ENCODE measurements at places on chromosomes 11 and 22. TPM values are rescaled to one million over a fixed set of nuclear protein-coding genes. Genes with fewer than 3 reads are reported as not detected.

DNA sequence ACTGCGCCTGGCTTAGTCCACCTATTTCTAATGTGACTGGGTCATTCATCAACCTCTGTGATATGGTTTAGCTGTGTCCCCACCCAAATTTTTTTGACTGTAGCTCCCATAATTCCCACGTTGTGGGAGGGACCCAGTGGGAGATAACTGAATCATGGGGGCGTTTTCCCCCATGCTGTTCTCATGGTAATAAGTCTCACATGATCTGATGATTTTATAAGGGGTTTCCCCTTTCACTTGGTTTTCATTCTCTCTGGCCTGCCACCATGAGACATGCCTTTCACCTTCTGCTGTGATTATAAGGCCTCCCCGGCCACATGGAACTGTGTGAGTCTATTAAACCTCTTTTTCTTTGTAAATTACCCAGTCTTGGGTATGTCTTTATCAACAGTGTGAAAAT, 8.7 kb downstream of the CENATAC start:
- no peak for DNase-seq

DNA sequence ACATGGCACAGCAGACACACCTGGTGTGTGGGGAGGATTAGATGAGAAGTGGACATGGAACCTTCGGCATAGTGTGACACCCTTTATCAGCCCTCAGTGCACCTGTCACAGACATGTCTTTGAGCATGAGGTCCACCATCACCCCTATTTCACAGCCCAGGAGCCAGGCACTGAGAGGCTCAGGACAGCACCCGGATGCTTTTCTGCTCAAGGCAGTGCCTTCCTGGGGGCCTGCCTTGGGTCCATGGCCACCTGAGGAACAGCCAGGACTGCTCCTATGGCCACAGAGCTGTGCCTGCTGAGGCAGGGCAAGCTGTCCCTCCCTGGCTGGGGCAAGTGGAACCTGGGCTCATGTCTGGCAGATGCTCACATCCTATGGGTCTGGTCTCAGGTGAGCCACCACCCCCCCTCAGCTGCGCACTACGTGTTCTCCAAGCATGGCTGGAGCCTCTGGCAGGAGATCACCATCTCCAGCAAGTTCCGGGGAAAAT, 75.8 kb downstream of the MORC2 start:
- no peak for DNase-seq

- DNase-seq: no peak
These were observed 79.4 kb upstream of the ARHGAP20 start for GRCh38 chr11:110791621-110792020.

The ACTN3 gene
- polyA plus RNA-seq: 0.43 TPM

The TSKU gene
- polyA plus RNA-seq: 28.6 TPM

The OR5AN1 gene
- polyA plus RNA-seq: not detected

Data from renal pelvis (tissue), 12 donors.